Fibroblast of upper back skin (primary cell): ENCODE measurements at places on chromosomes 7 and 10.

DNA sequence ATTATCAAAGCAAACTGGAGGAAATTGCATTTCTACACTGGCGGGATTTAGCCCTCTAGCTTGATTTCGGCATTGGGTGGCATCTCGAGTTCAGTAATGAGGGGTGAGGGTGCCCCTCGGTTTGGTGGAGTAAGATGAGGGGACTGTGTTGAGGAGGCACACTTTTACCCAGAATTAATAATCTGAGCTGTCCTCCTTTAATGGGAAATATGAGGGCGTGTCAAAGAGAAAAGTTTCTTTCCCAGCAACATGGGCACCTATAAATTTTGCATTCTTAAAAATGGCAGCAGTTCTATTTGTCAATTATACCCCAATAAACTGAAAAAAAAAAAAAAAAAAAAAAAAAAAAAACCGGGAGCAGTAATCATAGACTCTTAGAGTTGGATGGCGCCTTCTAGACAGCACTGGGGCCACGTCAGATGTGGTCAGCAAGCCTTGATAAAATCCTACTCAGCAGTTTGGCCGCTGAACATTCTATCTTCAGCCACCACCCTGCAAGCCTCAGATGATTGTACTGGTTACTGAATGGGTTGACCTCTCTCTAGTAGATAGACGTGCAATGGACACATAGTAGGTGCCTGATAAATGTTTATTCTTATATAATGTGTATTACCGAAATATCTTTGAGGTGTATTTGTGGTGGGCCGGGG, 931 bp downstream of the PAPSS2 start:
- DNase-seq: peak; percentile 55

- no peak for DNase-seq
Observed at GRCh38 chr7:25316366-25316765, 88.1 kb upstream of the NPVF start.

DNA sequence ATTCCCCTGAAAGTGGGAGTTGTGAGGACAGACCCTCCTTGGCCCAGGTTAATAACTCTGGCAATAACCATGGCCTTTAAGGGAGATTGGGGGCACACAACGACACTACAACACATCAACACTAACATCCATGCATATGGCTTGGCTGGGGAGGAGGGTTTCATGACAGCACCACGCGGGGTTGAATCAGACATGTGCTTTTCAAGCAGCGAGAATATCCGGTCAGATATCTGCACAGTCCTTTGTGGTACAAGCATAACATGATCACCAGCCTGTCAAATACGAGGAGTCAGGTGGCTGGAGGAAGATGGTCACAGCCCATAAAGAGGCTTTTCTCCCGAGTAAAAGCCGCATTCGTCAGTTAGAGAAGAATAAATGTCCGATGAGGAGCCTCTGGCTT, 13.1 kb upstream of the KLRG2 start:
- DNase-seq: no peak

DNA sequence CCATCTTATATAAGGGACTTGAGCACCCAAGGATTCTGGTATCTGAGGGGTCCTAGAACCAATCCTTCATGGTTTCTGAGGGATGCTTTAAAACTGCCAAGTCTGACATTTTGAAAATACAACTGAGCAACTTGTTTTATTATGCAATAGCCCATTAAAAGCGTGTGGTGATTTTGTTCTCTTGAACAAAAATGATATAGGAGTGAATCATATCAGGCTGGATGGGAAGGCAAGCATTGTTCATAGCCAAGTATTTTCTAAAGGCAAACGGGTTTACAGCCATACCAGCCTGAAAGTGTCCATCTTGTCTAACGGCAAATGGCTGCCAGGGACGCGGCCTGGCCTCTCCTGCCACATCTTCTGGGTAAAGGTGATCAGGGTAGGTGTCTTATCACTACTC, 23.4 kb downstream of the RPP38 start:
- peak; percentile 61 for DNase-seq

DNA sequence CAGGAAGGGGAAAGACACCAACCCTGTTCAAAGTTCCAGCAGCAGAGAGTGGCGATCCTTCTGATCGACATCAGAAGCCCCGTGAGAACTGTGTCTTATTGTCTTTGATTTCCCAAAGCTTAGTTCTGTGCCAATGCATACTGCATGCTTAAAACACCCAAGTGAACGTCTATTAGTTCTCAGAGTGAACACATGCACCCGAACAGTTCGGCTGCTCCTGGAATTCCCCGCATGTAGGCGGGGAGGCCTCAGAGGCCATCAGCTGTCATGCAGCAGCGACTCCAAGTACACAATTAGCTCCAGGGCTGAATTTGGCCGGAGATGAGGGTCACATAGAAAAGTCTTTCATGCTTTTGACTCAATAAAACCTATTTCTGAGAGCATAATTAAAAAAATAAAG, 276.9 kb downstream of the ZMYND11 start:
- no peak for DNase-seq

GRCh38 chr7:45982907-45983719, 62.0 kb upstream of the IGFBP3 start:
- no peak for DNase-seq

DNA sequence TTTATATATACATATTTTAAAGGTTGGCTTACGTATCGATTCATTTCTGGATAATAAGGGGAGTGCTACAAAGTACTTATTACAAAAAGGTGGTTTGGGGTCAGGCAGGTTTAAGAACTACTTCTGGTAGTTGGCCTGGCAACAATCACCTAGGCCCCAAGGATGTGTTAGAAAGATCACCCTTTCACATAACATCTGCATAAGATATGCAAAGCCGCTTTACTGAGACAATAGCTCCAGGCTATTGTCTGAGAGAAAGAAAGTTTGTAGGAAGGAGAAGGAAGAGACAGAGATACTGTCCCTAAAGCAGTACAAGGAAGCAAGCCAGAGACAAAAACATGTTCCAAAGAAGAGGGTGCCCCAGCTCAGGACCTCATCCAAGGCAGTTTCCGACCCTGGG, 6.2 kb downstream of the PAXIP1 start:
- no peak for DNase-seq

DNA sequence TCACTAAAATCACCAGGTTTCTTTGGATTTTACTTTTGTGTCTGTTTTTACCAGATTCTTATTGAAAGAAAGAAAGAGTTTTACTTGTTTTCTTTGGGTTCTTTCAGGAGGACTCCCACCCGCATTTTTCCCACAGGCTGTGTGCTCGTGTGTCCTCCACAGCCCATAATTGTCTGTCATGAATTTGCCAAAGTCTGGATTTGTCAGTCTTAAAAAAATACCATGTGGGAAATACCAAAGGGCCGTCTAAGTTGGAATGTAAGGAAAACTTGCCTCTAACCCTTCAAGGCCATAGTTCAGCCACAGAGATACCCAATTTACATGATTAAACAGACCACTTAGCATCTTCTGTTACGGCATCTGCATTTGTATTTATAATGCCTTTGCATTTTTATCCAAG, 41.3 kb upstream of the INHBA start:
- peak; percentile 20 for DNase-seq

- DNase-seq: no peak
Observed at GRCh38 chr10:63253040-63253439, 119.9 kb downstream of the NRBF2 start.

DNA sequence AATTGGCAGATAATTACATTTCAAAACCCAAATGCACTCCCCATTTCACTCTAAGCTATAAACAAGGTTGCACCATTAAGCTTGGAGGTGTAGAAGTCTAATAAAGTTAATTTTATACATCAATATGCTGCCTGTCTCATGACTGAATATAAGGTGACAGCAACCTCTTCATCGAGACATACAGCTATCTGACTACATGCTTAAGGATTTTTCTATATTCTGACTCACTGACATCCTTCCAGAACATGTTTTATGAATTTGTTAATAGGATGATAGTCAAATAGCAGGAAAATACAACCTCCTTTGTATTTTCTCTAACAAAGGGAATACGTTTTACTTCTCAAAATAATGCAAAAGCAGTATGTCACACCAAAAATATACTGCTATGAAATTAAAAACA, 76.6 kb downstream of the NRBF2 start:
- peak; percentile 39 for DNase-seq

DNA sequence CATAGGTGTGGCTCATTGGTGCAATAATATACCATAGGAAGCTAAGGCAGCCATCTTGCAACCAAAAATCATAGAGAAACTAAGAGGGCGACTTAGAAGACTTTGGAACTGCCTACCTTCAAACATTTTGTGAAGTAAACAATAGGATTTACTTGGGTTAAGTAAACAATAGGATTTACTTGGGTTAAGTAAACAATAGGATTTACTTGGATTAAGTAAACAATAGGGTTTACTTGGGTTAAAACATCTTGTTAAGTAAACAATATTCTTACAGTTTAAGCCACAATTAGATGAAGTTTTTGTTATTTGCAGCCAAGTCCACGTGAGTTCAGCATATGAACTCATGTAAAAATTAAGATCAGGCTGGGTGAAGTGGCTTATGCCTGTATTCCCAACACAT, 722.4 kb upstream of the AUTS2 start:
- no peak for DNase-seq

DNA sequence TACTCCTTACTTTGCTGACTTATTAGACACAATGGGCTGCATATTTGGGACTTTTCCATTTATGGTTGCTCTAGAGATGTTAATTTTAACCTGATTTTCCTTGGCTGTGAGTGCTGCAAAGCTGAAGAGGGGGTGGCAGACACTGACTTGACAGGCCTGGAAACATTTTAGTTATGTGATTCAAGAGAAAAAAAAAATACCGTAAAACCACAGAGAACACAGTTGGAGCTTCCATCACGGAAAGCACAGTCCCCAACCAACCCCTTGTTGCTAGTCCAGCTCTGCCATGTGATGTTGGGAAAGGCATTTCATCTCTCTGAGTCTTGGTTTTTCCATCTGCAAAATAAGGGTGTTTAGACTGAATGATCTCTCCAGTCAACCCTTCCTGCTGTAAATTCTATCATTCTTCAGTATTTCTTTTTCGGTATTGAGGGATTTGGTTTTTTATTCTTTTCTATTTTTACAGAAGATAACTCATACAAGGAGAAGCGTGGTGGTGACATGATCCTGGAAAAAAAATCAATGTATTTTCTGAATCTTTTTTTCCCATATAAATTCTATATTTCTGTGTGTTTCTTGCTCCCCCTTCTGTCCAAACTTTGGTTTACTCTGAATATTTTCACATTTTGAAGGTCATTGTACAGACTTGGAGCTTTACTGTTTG, 246.1 kb downstream of the REEP3 start:
- DNase-seq: peak; percentile 91

- DNase-seq: no peak
Observed at GRCh38 chr7:149644754-149645153, 128.6 kb downstream of the ZNF467 start.

DNA sequence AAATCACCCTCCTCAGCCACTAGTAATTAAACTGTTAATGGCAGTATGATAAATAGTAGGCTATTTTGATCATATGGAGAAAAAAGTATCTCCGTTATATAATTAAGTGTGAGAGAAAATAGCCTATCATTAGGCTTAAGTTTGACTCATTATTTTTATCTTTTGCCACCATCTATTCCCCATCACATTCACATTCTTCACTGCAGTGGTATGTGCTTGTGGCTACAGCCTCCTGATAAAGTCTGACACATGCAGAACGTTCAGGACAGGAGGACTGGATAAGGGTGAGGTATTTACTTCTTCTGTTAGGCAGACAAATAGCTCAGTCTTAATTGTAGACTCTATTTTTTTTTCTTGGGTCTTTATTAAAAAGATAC, 5.8 kb downstream of the NEBL start:
- peak; percentile 58 for DNase-seq

- no peak for DNase-seq
Observed at GRCh38 chr10:11522821-11523245, 88.6 kb downstream of the USP6NL start.

- DNase-seq: no peak
Observed at GRCh38 chr10:49332768-49333167, 33.8 kb downstream of the C10orf71 start.

GRCh38 chr10:85557077-85557476, 809.5 kb downstream of the GRID1 start:
- DNase-seq: peak; percentile 57

GRCh38 chr7:141974831-141975230, 1.3 kb upstream of the TAS2R38 start:
- no peak for DNase-seq

GRCh38 chr10:16184906-16185305, 251.9 kb upstream of the PTER start:
- DNase-seq: no peak

DNA sequence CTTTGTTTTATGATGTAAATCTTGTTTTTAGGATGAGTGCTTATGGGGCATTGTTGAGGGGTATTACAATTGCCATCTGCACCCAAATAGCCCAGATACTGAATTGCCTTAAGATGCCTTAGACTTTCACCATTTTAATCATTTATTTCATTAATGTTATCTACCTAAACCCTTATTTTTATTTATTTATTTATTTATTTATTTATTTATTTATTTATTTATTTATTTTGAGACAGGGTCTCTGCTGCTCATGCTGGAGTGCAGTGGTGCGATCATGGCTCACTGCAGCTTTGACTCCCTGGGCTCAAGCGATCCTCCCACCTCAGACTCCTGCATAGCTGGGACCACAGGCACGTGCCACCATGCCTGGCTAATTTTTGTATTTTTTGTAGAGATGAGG, 560.2 kb downstream of the SUGCT start:
- no peak for DNase-seq

DNA sequence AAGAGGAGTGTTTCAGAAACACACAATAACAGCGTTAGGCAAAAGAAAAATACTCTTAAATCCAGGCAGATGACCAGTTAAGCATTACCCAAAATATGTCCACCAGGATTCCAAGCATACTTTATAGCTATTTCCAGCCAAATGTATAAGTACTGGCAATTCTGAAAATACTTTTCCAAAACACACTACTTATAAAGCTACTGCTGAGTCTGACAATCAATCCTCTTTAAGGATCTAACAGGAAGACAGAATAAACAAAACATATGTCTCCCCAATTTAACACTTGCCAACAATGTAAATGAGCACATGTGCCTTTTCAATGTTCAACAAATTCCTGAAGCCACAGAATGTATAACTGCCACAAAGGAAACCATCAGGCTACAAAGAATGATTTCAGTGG, 370.9 kb downstream of the SORCS1 start:
- DNase-seq: peak; percentile 50

- peak; percentile 50 for DNase-seq
Observed at GRCh38 chr7:30027065-30027456, 559 bp upstream of the FKBP14 start.

- no peak for DNase-seq
Observed at GRCh38 chr7:92485974-92486373, 8.2 kb upstream of the ERVW-1 start.
